Vagina (tissue), 2 donors: ENCODE measurements at places on chromosomes 4 and X.

- no peak for DNase-seq
Measured at GRCh38 chr4:139898293-139898692, 232.7 kb downstream of the MGST2 start.

GRCh38 chr4:72629540-72629939 is 60.5 kb upstream of the ADAMTS3 start:
- no peak for DNase-seq

GRCh38 chr4:162791226-162791625 is 375.5 kb downstream of the NAF1 start:
- DNase-seq: no peak

DNA sequence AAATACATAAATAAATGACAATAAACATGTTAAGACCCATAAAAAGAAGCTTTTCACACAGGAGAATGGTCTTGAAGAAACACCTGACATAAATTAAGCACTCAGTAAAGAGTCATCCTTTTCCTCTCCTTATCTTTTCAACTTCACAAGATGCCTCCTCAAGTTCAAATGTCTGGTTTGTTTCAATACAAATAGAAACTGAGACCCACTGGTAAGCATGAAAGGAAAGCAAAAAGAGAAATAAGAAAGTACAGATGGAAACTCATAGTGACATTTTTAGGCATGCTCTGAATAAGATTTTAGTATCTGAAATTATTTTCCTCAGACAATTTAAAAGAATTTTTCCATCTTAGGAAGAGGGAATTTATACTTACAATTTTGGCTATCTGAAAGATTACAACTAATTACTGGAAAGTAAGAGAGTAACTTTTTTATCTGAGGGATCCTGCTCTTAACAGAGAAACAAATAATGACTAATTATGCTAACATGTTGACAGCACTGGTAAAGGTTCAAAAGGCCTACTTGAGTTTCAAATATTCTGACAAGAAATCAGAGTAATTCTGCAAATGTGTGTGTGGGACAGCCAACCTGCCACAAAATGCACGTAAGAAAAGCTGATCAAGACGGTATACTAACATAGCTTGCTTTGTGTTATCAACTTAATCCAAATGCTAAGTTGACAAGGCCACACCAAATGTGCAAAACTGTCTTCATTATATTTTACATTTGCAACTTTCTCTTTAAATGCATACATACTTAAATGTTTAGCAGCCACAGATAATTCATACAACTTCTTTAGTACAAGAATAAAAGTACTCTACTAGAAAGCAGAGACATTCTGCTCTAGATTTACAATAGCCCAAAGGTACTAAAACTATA is 113.0 kb downstream of the IQCM start:
- no peak for DNase-seq

DNA sequence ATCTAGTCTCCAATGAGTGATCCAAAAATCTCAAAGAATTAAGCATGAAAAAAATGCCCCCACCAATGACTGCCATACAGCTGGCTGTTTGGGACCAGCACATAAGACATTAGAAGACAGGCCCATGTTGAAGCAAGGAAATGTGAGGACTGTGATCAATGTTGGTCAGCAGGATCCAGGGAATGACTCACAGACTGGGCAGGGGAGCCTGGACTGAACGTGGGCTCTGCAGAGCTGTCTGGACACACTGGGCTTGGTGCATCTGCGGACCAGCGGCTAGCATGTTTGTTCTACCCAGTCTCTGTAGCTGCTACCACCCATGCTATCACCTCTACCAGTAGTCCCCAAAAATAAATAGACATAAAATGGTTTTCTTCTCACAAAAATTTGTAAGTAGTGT is 108.6 kb downstream of the PALLD start:
- DNase-seq: no peak

- DNase-seq: no peak
Measured at GRCh38 chr4:110130576-110131358, 67.6 kb downstream of the ELOVL6 start.

DNA sequence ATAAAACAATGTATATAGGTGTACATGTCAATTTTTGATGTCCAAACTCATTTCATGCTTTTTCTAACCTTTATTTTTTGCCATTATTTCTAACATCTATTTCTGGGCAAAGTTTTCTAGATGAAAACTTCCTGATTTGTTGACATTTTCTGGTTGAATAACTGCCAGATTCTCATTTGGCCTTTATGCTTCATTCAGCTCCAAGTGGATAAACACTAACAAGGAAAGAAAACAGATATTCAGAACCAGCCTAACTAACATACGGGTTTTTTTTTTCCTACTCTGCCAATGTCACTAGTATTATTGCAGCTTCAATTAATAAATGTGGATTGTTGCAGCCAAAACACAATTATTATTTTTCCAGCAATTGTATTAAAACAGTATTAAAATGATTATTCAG is 50.9 kb upstream of the RAP1GDS1 start:
- DNase-seq: no peak

GRCh38 chr4:101169044-101170014 is 178.0 kb downstream of the PPP3CA start:
- no peak for DNase-seq

DNA sequence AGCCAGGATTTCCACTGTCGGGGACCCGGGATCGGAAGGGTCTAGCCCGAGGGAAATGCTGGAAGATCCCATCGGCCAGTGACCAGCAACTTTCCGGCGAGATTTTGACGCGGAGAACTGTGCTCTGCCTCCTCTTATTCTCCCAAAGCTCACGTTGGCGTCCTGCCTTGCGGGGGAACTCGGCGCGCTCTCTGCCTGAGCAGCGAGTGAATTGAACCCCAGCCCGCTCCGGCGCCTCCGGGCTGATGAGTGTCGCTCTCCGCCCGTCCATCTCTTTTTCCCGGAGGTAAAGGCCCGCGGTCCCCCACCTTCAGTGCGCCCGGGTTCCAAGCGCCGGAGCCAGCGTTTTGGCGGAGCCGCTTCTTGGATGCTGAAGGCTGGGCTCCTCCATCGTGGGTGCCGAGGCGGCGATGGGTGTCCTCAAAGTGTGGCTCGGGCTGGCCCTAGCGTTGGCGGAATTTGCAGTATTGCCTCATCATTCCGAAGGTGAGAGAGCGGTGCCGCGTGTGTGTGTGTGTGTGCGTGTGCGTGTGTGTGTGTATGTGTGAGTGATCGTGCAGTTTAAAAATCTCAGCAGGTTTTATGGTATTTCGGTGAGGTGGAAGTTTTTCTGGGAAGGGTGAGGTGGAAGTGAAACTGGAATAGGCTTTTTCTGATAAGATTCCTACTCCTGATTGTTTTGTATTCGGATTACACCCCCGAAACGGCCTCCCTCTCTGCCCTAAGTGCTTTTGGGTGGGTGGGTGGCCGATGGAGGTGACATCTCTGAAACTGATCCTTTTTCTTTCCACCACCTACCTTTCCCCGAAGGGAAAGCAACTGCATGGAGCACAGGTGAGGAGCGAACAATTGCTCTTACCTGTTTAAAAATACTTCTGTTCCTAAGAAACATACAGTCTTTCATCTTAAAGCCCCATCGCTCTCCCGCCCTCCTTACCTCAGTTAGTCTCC is 752 bp downstream of the FRAS1 start:
- DNase-seq: no peak

DNA sequence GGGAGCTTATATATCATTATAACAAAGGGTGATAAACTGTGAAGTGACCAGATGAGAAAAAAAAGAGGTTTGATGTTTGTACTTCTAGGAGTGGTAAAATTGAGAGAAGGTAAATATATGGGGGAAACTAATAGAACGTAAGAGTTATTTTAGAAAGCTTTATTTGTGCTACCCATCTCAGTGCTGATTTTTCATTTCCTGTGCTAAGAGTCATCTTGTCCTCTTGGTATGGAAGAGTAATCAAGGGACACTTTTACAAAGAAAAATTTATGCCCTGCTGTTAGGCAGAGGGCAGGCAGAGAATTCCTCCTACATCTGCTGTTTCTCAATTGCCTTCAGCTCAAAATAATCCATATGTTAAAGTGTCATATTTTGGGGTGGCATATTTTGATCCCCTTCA is 49.6 kb upstream of the BMP2K start:
- DNase-seq: no peak

- no peak for DNase-seq
Measured at GRCh38 chrX:113929004-113929403, 654.9 kb upstream of the HTR2C start.

GRCh38 chr4:93030670-93031069 is 726.9 kb downstream of the GRID2 start:
- no peak for DNase-seq
